CD4-positive, alpha-beta T cell treated with Interleukin-6 for 4 hours (primary cell): ENCODE measurements at places on chromosomes 6 and 20.

GRCh38 chr20:17161673-17162481 is 65.0 kb upstream of the PCSK2 start:
- no peak for DNase-seq

DNA sequence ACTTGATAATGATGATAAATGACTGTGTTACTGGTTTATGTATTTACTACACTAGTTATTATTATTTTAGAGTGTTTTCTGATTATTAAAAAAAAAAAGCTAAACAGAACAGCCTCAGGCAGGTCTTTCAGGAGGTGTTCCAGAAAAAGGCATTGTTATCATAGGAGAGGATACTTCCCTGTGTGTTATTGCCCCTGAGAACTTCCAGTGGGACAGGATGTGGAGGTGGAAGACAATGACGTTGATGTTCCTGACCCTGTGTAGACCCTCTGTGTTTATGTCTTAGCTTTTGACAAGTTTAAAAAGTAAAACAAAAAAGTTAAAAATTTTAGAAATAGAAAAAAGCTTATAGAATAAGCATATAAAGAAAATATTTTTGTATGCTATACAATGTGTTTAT is 49.1 kb downstream of the NCOA7 start:
- no peak for DNase-seq

DNA sequence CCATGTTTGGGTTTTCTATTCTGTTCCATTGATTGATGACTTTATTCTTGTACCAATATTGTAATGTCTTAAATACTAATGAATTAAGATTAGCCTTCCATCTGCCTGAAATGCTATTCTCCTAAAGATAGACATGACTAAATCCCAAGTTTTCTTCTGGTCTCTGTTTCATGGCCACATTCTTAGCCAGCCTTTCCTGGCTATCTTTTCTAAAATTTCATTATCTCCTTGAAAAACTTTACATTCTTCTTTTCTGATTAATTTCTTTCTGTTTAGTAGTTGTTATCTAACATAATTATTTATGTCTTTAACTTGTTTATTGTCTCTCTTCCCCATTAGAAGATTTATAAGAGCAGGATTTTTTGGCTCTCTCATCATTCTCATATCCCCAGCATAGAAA is 4.4 kb upstream of the PRIM2 start:
- DNase-seq = no peak

DNA sequence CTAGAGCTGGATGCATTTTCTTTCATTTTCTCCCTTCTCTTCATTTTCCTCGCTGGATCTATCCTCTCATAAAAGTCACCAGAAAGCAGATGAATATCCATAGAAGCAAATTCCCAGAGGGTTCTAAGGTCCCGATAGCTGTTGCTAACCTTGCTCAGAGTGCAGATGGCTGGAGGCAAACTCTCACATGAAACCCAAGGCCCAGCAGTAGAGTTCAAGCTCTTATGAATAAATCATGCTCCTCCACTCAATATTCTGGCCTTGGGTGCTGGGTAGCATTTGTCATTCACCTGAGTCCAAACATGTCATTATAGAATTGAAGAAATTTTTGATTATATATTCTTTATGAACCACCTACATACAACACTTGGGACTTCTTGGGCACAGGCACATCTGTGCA is 539.7 kb upstream of the MARCKS start:
- DNase-seq = no peak

GRCh38 chr20:34495307-34495706 is 20.9 kb upstream of the DYNLRB1 start:
- no peak for DNase-seq

- no peak for DNase-seq
Observed at GRCh38 chr6:7628909-7629308, 38.9 kb downstream of the SNRNP48 start.
